ENCODE measurements at places on chromosomes 3 and 15.

DNA sequence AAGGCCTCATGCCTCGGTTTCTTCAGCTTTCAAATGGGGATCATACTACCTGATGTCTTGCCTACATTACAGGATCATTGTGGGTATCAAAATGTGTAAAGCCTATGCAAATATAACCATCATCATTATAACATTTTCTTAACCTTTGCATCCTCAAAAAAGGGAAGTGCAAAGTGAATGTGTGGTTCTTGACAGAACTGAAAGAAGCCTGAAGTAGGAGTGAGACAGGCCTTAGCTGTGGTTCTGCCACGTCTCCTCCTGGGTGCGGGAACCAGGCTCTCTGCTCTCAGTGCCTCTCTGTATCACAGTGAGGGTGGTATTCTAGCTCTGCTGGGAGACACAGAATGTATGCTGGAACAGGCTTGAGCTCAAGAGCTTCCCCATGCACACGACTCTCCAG, 316.9 kb upstream of the ICE2 start:
- DNase-seq: no peak

GRCh38 chr3:41932464-41932863, 29.4 kb downstream of the ULK4 start:
- no peak for DNase-seq

DNA sequence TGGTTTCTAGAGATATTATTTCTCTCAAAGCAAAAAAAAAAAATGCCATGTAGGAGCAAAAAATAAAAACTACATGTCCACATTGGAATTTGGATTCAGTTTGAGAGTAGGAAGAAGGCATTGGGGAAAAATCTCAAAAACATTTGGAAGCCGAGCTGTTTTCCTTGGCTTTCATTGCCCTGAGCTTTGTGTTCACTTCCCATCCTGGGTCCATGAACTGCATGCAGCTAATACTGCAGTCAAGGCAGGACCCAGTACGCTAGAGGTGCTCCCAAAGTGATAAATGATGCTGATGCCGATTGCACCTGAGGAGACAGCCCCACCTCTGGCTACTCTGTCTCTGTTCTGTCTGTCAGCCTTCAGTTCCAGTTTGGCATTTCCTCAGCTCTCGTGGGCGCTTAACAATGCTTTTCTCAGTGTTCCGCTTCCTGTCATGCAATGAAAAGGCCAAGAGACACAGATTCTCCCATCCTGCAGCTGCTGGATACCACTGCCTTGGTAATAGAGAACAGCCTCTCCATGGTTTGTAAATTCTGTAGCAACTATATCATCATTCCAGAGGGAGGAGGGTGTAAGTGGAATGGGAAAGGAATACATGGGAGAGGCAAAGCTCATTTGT, 181.8 kb downstream of the RYR3 start:
- no peak for DNase-seq

GRCh38 chr3:162072656-162073164, 576.1 kb downstream of the OTOL1 start:
- DNase-seq: no peak

- DNase-seq: no peak
Measured at GRCh38 chr3:148861277-148861869, 3.7 kb upstream of the CPA3 start.

DNA sequence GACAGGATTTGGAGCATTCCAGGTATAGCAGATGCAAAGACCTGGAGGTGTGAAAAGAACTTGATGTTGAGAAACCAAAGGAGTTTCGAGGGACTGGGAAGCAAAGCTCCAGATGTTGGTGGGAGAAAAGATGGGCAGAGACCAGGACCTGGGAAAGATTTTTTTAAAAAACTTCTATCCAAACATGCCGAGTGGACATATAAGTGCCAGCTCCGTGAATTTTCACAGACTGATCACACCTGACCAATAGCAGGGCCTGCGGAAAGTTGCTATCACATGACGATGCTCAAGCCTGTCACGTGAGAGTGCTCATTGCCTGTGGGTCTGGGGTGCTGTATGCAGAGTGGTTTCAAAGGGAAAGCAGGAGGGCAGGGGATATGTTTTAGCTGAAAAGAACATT, 19.9 kb downstream of the SMAD6 start:
- DNase-seq: no peak
